Pancreas (tissue), 10 donors: ENCODE measurements at places on chromosomes 12 and 14. TPM values are rescaled to one million over a fixed set of nuclear protein-coding genes. Genes with fewer than 3 reads are reported as not detected.

- no peaks in the 10 kb centered on the region for H3K36me3 ChIP-seq
- no peaks in the 10 kb centered on the region for H3K27me3 ChIP-seq
- no peak for DNase-seq
- no peak overlapping the region for H3K4me3 ChIP-seq
Observed at GRCh38 chr12:5715021-5715420, 230.0 kb downstream of the ANO2 start.

DNA sequence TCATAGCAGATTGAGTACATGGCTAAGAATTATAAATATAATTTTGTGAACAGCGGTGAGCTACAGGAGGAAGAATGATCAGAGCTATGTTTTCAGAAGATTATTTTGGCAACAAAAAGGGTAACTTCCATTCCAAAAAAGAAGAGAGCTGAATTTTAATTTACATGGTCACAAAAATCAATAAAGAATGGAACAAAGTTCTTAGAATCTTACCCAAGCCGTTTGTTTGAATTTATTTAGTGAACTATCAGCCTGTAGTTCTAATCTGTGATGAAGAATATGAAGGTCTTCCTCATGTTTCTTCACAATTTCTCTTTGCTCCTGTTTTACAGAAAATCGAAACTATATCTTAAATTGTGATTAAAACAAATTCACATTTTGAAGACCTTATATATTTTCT lies 54.4 kb upstream of the C12orf50 start:
- no peak for DNase-seq
- no peaks in the 10 kb centered on the region for H3K27me3 ChIP-seq
- no peak overlapping the region for H3K27ac ChIP-seq
- no peaks in the 10 kb centered on the region for H3K4me1 ChIP-seq

DNA sequence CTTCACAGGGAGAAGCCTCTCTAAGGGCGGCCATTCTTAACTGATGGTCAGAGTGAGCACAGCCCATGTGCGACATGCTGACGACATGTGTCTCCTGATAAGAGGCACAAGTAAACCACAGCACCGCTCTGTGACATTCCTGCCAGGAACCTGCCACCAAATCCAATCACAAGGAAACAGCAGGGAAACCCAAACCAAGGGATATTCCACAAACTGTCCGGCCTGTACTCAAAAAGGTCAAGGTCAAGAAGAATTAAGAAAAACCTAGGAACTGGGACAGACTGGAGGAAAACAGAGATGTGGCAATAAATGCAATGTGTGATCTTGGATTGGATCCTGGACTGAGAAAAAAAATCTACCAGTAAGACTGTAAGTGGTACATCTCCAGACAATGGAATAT lies 91.9 kb downstream of the SYNE3 start:
- H3K27ac ChIP-seq: no peak overlapping the region
- no peak for DNase-seq
- H3K36me3 ChIP-seq: no peaks in the 10 kb centered on the region
- H3K4me1 ChIP-seq: no peaks in the 10 kb centered on the region
- H3K4me3 ChIP-seq: no peak overlapping the region

- DNase-seq: no peak
- H3K27ac ChIP-seq: no peak overlapping the region
- H3K4me1 ChIP-seq: peaks cover 25% of the 10 kb centered on the region
- no peaks in the 10 kb centered on the region for H3K36me3 ChIP-seq
- no peak overlapping the region for H3K4me3 ChIP-seq
Observed at GRCh38 chr12:116922194-116922897, 11.6 kb downstream of the FBXW8 start.

GRCh38 chr12:5524116-5524768 lies 92.3 kb downstream of the NTF3 start:
- DNase-seq: no peak
- H3K36me3 ChIP-seq: no peaks in the 10 kb centered on the region
- no peaks in the 10 kb centered on the region for H3K27me3 ChIP-seq

DNA sequence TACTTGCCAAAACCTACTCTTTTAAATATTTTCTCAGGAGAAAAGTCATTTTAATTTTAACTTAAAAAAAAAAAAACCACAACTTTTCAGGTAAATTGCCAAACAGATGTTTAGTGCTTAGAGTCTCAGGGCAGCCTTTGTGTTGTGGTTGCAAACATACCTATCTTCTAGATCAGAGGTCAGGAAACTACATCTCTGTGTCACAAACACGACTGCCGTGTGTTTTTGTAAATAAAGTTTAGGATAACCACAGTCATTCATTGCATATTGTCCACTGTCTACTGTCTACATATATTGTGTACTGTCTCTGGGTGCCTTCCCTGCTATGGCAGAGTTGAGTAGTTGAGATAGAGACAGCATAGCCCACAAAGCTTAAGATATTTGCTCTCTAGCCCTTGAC lies 48.9 kb downstream of the DYRK2 start:
- DNase-seq: no peak
- H3K27me3 ChIP-seq: no peaks in the 10 kb centered on the region
- no peaks in the 10 kb centered on the region for H3K36me3 ChIP-seq
- no peak overlapping the region for H3K4me3 ChIP-seq
- no peaks in the 10 kb centered on the region for H3K4me1 ChIP-seq
- H3K27ac ChIP-seq: no peak overlapping the region

DNA sequence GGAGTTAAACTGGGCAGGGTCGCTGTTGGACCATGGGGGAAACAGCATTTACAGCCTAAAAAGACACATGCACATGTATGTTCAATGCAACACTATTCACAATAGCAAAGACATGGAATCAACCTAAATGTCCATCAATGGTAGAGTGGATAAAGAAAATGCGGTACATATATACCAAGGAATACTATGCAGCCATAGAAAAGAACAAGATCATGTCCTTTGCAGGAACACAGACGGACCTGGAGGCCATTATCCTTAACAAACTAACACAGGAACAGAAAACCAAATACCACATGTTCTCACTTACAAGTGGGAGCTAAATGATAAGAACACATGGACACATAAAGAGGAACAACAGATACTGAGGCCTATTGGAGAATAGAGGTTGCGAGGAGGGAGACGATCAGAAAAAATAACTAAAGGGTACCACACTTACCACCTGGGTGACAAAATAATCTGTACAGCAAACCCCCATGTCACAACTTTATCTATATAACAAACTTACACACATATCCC lies 25.0 kb upstream of the SRP54 start:
- H3K27me3 ChIP-seq: no peaks in the 10 kb centered on the region
- no peak overlapping the region for H3K27ac ChIP-seq
- H3K36me3 ChIP-seq: no peaks in the 10 kb centered on the region
- no peaks in the 10 kb centered on the region for H3K4me1 ChIP-seq
- H3K4me3 ChIP-seq: no peak overlapping the region
- no peak for DNase-seq

DNA sequence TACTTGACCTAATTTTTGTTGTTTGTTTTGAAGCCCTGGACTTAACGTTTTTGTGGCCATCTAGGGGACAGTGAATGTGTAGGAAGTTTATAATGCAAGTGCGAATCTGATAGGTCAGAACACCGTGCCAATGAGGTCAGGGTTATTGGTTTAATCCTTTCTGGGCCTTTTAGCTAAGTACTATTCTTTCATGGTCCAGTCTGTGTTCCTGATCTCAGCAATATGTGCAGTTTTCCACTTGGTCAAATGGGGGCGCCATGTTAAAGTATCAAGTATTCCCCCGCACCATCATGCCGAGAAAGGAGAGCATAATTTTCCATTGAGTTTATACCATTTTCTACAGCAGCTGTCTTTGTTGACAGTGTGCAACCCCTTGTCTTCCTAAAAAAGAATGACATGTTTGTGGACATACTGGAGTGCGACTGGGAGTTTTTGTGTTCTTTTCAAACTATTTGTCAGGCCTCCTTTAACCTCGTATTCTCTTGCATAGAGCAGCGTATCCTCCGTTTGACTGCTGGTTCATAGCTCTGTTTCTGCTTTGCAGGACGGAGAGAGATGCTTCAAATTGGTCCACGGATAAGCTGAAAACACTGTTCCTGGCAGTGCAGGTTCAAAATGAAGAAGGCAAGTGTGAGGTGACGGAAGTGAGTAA lies 1.3 kb downstream of the AHSA1 start:
- DNase-seq: peak; percentile 34
- H3K27me3 ChIP-seq: no peaks in the 10 kb centered on the region
- H3K36me3 ChIP-seq: peaks cover 22% of the 10 kb centered on the region
- H3K4me1 ChIP-seq: peaks cover 6% of the 10 kb centered on the region
- H3K27ac ChIP-seq: no peak overlapping the region

GRCh38 chr12:9740106-9740750 lies 7.3 kb upstream of the CLECL1 start:
- no peaks in the 10 kb centered on the region for H3K36me3 ChIP-seq
- H3K4me1 ChIP-seq: peaks cover 9% of the 10 kb centered on the region
- no peaks in the 10 kb centered on the region for H3K27me3 ChIP-seq
- peak overlapping the region; percentile 36 for H3K27ac ChIP-seq
- DNase-seq: no peak

- H3K36me3 ChIP-seq: no peaks in the 10 kb centered on the region
- H3K27ac ChIP-seq: no peak overlapping the region
- no peak for DNase-seq
- H3K4me3 ChIP-seq: no peak overlapping the region
- no peaks in the 10 kb centered on the region for H3K4me1 ChIP-seq
Observed at GRCh38 chr14:37903343-37904191, 304.1 kb upstream of the SSTR1 start.

DNA sequence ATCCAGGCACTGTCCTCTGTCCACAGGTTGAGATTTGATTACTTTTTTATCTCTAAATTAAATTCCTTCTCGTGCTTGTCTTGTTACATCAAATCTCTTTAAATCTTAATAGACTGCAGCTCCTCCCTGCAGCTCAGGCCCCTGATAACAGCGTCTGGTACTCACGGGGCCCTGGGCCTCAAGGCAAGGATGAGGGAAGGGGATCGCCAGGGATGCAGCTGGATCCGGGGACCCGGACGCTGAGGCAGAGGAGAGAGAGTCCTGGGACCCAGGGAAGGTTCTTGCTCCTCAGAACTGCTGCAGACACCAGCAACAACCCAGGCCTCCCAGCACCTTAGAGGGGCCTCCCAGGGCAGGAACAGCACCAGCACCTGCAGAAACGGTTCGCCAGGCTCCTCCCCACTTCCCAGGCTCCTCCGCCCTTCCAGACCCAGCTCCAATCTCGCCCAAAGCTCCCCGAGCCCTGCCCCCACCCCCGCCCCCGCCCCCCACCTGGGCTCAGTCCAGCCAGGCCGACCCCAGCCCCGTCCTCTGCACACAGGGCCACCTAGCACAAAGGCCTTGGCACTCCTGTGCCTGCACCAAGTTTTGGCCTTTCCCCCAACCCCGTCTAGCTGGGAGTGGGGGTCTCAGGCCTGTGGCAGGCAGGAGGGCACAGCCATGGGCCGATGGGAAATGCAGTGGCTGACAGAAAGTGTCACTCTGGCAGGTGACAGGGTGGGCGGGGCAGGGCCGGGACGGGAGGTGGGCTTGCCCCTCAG lies 60.3 kb upstream of the GALNT9 start:
- no peak for DNase-seq
- no peak overlapping the region for H3K4me3 ChIP-seq
- no peaks in the 10 kb centered on the region for H3K36me3 ChIP-seq
- H3K27ac ChIP-seq: no peak overlapping the region
- H3K4me1 ChIP-seq: no peaks in the 10 kb centered on the region

GRCh38 chr12:117660896-117661295 lies 299.5 kb upstream of the NOS1 start:
- H3K36me3 ChIP-seq: no peaks in the 10 kb centered on the region
- H3K4me3 ChIP-seq: no peak overlapping the region
- no peaks in the 10 kb centered on the region for H3K27me3 ChIP-seq
- H3K27ac ChIP-seq: no peak overlapping the region
- H3K4me1 ChIP-seq: no peaks in the 10 kb centered on the region

GRCh38 chr12:132285991-132286681 lies 43.3 kb downstream of the GALNT9 start:
- no peaks in the 10 kb centered on the region for H3K36me3 ChIP-seq
- DNase-seq: peak; percentile 83
- H3K4me3 ChIP-seq: no peak overlapping the region

GRCh38 chr12:43648636-43649035 lies 96.6 kb upstream of the ADAMTS20 start:
- H3K4me1 ChIP-seq: no peaks in the 10 kb centered on the region
- H3K27me3 ChIP-seq: no peaks in the 10 kb centered on the region
- DNase-seq: no peak
- H3K27ac ChIP-seq: no peak overlapping the region
- no peak overlapping the region for H3K4me3 ChIP-seq

GRCh38 chr12:87171356-87171755 lies 857.8 kb downstream of the C12orf50 start:
- H3K4me1 ChIP-seq: no peaks in the 10 kb centered on the region
- DNase-seq: no peak
- H3K4me3 ChIP-seq: no peak overlapping the region
- H3K36me3 ChIP-seq: no peaks in the 10 kb centered on the region
- H3K27me3 ChIP-seq: no peaks in the 10 kb centered on the region

DNA sequence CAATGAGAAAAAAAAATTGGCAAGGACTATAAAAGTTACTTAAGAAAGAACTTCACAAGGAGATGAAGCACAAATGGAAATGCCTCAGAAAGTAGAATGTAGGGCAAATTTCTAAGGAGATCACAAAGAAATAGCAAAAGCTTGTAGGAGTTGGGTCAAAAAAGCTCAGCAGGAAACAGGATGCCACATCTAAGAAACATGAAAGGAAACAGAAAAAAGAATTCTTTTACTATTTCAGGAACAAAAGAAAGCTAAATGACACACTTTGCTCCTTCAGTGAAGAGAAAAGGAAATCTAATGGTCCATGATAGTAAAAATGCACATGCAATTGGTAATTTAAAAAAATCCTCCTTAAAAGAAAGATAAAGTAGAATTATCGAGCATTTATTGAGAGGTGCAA lies 452.1 kb upstream of the GARIN6 start:
- no peaks in the 10 kb centered on the region for H3K27me3 ChIP-seq
- H3K4me3 ChIP-seq: no peak overlapping the region
- no peak for DNase-seq
- H3K27ac ChIP-seq: no peak overlapping the region

DNA sequence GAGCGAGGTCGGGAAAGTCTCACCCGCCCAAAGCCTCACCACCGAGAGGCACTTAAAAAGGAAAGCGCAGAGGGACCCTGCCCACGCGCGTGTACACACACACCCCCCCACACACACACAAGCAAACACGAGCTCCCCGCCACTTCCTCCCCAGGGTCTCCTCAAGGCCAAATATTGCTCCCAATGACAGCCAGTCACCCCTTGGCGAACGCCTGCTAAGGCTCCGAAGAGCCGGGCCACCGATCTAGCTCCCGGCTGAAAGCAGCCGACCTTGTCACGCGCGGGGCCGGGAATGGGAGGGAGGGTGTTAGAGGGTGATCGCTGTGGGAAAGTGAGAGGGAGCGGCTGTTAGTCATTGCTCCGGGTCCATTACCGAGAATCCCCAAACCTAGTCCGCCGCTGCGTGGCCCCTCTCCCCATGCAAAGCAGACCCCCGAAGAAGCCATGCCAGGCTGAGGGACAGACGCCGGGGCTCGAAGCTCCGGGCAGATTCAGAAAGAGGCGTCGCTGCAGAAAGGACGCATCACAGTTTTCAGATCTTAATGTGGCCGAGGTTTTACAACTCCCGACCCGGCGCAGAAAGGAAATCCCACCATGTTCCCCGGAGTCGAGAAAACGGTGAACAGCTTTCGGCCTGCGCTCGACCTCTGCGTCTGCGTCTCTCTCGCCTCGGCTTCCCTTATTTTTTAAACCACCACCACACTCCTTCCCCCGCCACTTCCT lies 2.6 kb downstream of the BMP4 start:
- peak overlapping the region; percentile 29 for H3K4me3 ChIP-seq
- H3K36me3 ChIP-seq: no peaks in the 10 kb centered on the region
- peak; percentile 44 for DNase-seq

KCNJ8 gene
- total RNA-seq: 19.6 TPM

DACT1 gene
- total RNA-seq: 0.95 TPM

SERPINA9 gene
- total RNA-seq: not detected

SLC5A8 gene
- total RNA-seq: 0.06 TPM
